Left ventricle myocardium inferior (tissue), 1 donor: ENCODE measurements at places on chromosomes 5 and 9. TPM values are rescaled to one million over a fixed set of nuclear protein-coding genes. Genes with fewer than 3 reads are reported as not detected.

Gene GAPT
- 0.22 TPM for total RNA-seq

DNA sequence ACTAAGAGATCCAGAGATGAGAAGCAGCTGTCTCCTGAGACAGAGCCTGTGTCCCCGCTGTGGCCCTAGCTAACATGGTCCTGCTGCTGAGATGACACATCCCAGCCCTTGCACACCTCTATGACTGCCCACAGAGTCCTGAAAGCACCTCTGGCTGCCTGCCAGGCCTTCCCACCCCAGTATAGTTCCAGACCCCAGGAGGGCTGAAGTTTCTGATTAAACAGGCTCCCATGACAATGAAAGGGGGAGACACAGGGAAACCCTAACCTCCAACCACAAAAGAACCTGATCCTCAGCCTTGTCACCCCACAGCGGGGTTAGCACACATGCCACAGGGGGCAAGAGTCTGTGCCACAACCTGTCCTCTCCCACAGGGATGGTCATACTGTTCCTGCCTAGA is 15.6 kb downstream of the CIZ1 start:
- DNase-seq = no peak

- no peak for DNase-seq
Observed at GRCh38 chr9:366620-367019, 152.0 kb downstream of the DOCK8 start.

GRCh38 chr9:112377684-112378327 is 2.1 kb upstream of the HSDL2 start:
- DNase-seq = no peak

GRCh38 chr9:121280715-121281613 is 13.0 kb downstream of the GSN start:
- DNase-seq = no peak

Gene FBP2
- 0.33 TPM for total RNA-seq

DNA sequence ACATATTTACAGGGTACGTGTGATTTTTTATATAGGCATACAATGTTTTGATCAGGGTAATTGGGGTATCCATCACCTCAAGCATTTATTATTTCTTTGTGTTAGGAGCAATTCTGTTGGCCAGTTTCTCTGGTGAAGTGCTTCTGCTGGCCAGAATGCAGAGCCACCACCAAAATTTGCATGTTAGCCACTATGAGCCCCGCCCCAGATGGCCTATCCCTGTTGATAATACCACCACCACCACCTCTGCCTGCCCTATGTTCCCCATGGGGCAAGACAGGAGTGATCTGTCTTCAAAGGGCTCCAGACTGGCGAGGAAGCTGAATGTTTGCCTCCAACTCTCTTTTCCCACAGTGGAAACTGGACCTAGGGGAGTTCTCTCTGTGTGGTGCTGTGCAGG is 26.0 kb upstream of the JAK2 start:
- DNase-seq = no peak

DNA sequence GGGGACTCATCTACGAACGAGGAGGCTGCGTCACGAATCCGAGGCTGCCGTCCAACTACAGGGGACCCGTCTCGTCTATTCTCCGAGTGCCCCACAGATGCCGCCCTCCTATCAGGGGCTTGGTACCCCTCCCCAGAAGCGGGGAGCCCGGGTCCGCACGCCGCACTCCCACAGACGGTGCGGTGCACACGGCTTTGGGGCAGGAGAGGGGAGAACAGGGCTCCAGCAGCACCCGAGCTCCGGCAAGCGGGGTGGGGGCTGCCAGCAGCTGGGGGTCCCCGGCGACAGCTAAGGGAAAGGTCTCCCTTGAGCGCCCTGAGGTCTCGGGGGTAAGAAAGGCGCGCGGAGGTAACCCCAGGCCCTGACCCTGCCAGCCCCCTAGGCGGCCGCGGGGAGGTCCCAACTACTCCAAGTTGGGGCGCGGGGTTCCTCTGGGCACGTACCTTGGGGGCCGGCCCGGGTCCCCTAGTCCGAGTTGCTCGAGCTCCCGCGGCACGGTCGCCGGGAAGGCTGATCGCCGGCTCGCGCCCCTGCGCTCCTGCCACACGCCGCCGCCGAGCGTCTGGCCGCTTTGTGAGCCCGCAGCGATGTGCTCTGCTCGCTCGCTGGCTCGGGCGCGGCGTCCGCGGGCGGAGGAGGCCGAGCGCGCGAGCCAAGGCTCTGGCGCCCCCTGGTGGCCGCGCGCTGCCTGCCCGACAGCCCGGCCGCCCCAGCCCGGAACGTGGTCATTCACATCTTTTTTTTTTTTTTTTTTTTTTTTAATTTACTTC is at the start of gene SPOCK1:
Gene SPOCK1, minus strand, starts transcription at position 591 of the 770 bp plus-strand sequence.
- DNase-seq = peak; percentile 72
